ENCODE measurements at places on chromosomes 1 and 21.

GRCh38 chr1:56068908-56069307 lies 510.5 kb downstream of the PLPP3 start:
- DNase-seq, result no peak

- DNase-seq, result no peak
Observed at GRCh38 chr1:220291580-220291979, 19.3 kb upstream of the RAB3GAP2 start.

DNA sequence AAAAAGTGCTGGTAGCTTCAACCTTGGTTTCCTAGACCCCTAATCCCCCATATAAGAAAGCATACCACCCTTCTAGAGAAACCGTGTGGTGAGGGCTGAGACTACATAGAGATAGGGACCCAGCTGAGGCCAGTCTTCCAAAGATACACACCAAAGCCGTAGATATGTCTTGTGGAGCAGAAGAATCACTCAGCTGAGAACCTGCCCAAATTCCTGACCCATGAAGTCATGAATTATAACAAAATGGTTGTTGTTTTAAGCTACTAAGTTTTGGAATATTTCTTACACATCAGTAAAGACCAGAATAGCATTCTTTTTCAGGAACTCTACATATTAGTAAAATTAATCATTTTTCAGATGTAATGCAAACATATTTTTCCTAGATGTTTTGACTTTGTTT lies 3.3 kb upstream of the SNRPE start:
- peak; percentile 28 for DNase-seq

DNA sequence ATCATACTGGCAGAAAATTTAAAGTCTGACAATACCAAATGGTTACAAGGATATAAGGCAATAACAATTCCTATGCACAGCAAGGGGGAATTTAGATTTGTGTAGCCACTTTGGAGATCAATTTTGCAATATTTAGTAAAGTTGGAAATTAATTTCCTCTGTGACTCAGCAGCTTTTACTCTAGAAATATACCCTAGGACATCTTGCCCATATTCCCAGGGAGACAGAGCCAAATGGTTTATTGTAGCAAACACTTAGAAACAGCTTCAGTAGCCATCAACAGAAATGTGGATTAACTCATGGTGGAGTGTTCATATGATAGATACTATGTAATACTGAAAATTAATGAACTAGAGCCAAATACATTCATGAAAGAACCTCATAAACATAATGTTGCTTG lies 104.6 kb downstream of the BACH1 start:
- no peak for DNase-seq

DNA sequence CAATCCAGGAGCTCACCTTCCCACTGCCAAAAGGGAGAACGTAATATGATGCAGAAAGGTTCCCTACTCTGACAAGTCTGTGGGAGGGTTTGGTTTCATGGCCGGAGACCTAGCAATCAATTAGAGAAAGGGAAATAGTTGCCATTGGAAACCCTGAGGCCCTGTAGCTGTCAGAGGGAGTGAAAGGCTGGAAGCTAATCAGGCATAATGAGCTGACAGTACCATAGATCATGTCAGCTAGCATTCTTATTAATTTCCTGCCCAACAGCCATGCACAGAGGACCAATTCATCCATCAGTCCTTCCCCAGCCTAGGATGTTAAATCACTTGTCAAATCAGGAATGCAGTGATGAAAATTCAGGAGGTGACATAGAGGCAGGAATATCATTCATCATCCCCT lies 527.3 kb downstream of the PLPP3 start:
- peak; percentile 94 for DNase-seq

GRCh38 chr1:105736349-105736748 lies 1320.1 kb upstream of the PRMT6 start:
- DNase-seq, result no peak
